Effector memory CD8-positive, alpha-beta T cell (primary cell): ENCODE measurements at places on chromosomes 11 and 22.

GRCh38 chr11:133515107-133515506, 17.2 kb downstream of the OPCML start:
- no peaks in the 10 kb centered on the region for H3K27me3 ChIP-seq
- no peak overlapping the region for H3K4me3 ChIP-seq
- no peak overlapping the region for H3K27ac ChIP-seq
- DNase-seq = no peak
- no peaks in the 10 kb centered on the region for H3K4me1 ChIP-seq
- no peaks in the 10 kb centered on the region for H3K36me3 ChIP-seq

- peaks cover 36% of the 10 kb centered on the region for H3K4me1 ChIP-seq
- no peak for DNase-seq
Observed at GRCh38 chr11:66317322-66317722, 478 bp upstream of the CD248 start.

DNA sequence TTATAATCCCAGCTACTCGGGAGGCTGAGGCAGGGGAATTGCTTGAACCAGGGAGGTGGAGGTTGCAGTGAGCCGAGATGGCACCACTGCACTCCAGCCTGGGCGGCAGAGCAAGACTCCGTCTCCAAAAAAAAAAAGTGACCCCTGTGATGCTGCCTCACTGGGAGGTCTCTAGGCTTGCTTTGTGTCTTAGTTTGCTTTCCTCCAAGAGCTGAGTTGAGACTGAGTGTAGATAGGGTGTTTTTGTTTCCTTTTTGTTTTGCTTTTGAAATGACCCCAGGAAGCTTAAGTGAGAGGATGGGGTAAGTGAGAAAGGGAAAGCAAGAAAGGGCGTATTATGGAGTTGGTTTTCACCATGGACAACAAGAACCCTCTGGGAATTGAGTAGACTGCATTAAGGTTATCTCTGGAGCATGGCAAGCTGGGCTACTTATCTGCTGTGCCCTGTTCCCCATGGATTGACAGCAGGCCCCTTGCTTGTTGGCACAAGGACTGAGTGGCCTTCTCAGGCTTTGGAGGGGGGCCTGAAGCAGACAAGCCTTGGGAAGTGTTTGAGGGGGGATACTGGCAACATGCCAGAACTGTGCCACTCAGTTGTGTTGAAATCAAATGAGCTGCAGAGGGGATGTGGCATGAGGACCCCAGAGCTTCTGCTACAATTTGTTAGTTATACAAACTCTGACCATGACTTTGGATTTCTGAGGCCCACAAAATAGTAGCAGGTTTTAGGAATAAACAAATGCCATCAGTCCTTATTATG, 300.6 kb upstream of the C11orf87 start:
- H3K4me3 ChIP-seq = no peak overlapping the region
- no peaks in the 10 kb centered on the region for H3K4me1 ChIP-seq
- no peak for DNase-seq
- no peaks in the 10 kb centered on the region for H3K27me3 ChIP-seq
- no peaks in the 10 kb centered on the region for H3K36me3 ChIP-seq

GRCh38 chr11:60914633-60915247, 782 bp downstream of the TMEM109 start:
- peak; percentile 40 for DNase-seq
- H3K27me3 ChIP-seq = no peaks in the 10 kb centered on the region
- H3K4me1 ChIP-seq = peaks cover 46% of the 10 kb centered on the region

DNA sequence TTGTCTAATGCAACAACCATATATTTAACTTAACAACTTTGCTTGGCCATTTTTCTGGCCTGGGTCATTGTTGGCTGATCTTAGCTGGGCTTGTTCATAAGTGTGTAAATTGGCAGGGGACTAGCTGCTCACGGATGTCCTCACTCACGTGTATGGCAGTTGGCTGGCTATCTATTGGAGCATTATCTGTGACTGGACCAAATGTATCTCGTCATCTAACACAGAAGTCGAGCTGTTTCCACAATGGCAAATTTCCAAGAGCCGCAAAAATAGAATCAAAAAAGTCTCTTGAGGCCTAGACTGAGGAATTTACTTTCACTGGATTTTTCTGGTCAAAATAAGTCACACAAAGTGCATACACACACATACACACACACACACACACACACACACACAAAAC, 893.3 kb downstream of the FAM181B start:
- no peaks in the 10 kb centered on the region for H3K4me1 ChIP-seq
- H3K27me3 ChIP-seq = no peaks in the 10 kb centered on the region
- no peak for DNase-seq
- H3K27ac ChIP-seq = no peak overlapping the region
- H3K36me3 ChIP-seq = no peaks in the 10 kb centered on the region

GRCh38 chr11:44628730-44629700, 63.6 kb downstream of the CD82 start:
- no peaks in the 10 kb centered on the region for H3K4me1 ChIP-seq
- no peak overlapping the region for H3K4me3 ChIP-seq
- H3K27ac ChIP-seq = no peak overlapping the region
- H3K27me3 ChIP-seq = peaks cover 41% of the 10 kb centered on the region
- peaks cover 7% of the 10 kb centered on the region for H3K36me3 ChIP-seq
- DNase-seq = no peak

GRCh38 chr11:119907122-119907851, 178.3 kb upstream of the NECTIN1 start:
- H3K4me1 ChIP-seq = no peaks in the 10 kb centered on the region
- H3K27ac ChIP-seq = no peak overlapping the region
- no peak for DNase-seq
- peaks cover 81% of the 10 kb centered on the region for H3K27me3 ChIP-seq
- H3K4me3 ChIP-seq = no peak overlapping the region

- peaks cover 39% of the 10 kb centered on the region for H3K27me3 ChIP-seq
- H3K36me3 ChIP-seq = no peaks in the 10 kb centered on the region
- no peak for DNase-seq
Observed at GRCh38 chr11:121930004-121930965, 185.7 kb downstream of the BLID start.

GRCh38 chr11:64181506-64182411, 4.2 kb upstream of the STIP1 start:
- no peak overlapping the region for H3K4me3 ChIP-seq
- H3K27ac ChIP-seq = no peak overlapping the region
- H3K4me1 ChIP-seq = peaks cover 14% of the 10 kb centered on the region
- peaks cover 21% of the 10 kb centered on the region for H3K36me3 ChIP-seq
- no peaks in the 10 kb centered on the region for H3K27me3 ChIP-seq

GRCh38 chr11:122746050-122746478, 90.5 kb downstream of the UBASH3B start:
- peaks cover 8% of the 10 kb centered on the region for H3K4me1 ChIP-seq
- H3K4me3 ChIP-seq = peak overlapping the region; percentile 65
- no peaks in the 10 kb centered on the region for H3K27me3 ChIP-seq
- peak; percentile 47 for DNase-seq

- H3K36me3 ChIP-seq = peaks cover 28% of the 10 kb centered on the region
- DNase-seq = no peak
- no peak overlapping the region for H3K4me3 ChIP-seq
Observed at GRCh38 chr11:114110952-114111947, 51.7 kb downstream of the ZBTB16 start.

DNA sequence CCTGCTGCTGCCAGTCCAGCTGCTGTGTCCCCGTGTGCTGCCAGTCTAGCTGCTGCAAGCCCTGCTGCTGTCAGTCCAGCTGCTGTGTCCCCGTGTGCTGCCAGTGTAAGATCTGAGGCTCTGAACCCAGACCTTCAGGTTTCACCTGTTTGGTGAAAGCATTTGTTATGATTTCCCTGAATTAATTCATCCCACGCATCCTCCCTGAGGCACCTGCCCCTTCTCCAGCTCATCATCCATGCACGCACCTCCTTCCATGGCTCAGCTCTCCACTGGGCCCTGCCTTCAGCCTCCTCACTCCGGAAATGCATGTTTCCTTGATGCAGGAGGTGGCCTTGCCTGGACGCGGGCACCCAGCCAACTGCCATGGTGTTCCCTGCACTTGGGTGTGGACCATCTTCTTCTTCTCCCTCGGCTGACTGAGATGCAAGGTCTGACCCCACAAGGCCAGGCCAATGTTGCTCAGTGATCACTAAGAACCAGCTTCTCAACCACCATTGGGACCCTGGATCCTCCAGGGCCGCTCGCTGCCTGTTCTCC, 788 bp downstream of the KRTAP5-10 start:
- DNase-seq = no peak
- H3K27ac ChIP-seq = no peak overlapping the region
- peaks cover 2% of the 10 kb centered on the region for H3K4me1 ChIP-seq
- peaks cover 62% of the 10 kb centered on the region for H3K27me3 ChIP-seq
- no peak overlapping the region for H3K4me3 ChIP-seq
- no peaks in the 10 kb centered on the region for H3K36me3 ChIP-seq

GRCh38 chr11:47152953-47153950, 23.4 kb downstream of the ARFGAP2 start:
- DNase-seq = peak; percentile 50
- H3K27ac ChIP-seq = peak overlapping the region; percentile 91
- peak overlapping the region; percentile 20 for H3K4me3 ChIP-seq
- H3K4me1 ChIP-seq = peaks cover 24% of the 10 kb centered on the region

DNA sequence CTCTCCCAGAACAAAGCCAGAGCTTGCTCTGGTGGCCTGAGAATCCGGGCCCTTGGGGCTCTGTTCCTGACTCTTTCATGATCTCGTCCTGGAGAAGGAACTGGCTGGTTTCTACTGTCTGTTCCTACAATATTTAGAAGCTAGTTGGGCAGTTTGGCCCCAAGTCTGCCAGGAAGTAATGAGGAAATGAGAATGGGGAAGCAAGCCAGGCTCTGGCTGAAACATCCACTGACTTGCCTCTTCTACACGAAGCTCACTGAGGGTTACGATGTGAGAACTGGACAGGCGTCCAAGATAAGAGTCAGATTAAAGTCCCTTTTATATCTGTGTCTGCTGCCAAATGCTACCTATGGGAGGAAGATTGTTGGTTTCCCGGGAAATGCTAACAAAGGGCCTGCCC, 110.0 kb upstream of the KIRREL3 start:
- no peaks in the 10 kb centered on the region for H3K4me1 ChIP-seq
- peaks cover 7% of the 10 kb centered on the region for H3K27me3 ChIP-seq
- DNase-seq = no peak
- H3K36me3 ChIP-seq = no peaks in the 10 kb centered on the region

GRCh38 chr11:87232320-87232719, 194.6 kb downstream of the TMEM135 start:
- no peak for DNase-seq
- H3K36me3 ChIP-seq = no peaks in the 10 kb centered on the region
- H3K4me3 ChIP-seq = no peak overlapping the region
- no peak overlapping the region for H3K27ac ChIP-seq
- H3K27me3 ChIP-seq = no peaks in the 10 kb centered on the region

GRCh38 chr22:43774318-43774915, 37.7 kb downstream of the EFCAB6 start:
- peaks cover 31% of the 10 kb centered on the region for H3K27me3 ChIP-seq
- H3K4me3 ChIP-seq = no peak overlapping the region
- DNase-seq = no peak
- H3K36me3 ChIP-seq = peaks cover under 1% of the 10 kb centered on the region
- H3K4me1 ChIP-seq = no peaks in the 10 kb centered on the region
- no peak overlapping the region for H3K27ac ChIP-seq

DNA sequence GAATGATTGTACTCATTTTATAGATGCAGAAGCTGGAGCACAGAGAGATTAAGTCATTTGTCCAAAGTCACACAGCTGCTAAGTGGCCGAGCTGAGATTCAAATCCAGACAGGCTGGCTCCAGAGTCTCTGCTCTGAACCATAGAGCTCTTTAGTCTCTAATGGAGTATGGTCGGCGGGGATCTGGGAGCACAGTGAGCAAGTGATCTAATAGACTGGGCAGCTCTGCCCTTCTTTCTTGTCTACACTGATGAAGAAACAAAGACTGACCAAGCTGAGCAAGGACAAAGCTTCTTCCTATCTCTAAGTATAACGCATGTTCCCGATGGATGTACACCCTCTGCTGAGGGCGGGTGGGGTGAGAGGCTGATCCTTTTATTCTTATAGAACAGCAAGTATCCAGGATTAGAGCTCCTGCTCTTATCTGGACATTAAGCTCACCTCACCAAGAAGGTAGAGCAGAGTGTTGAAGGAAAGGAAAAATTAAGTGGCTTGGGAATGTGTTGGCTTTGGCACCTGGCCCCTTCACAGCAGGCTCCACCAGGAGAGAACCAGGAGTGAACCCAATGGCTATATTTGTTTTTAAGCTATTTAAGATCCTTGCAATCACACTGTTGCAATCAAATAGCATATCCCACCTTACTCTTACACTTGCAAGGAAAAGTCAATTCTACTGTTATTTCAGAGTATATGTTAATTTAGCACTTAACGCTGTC, 68.7 kb downstream of the ETS1 start:
- DNase-seq = no peak
- H3K36me3 ChIP-seq = peaks cover 100% of the 10 kb centered on the region
- H3K4me1 ChIP-seq = peaks cover 59% of the 10 kb centered on the region

- no peak overlapping the region for H3K4me3 ChIP-seq
- H3K36me3 ChIP-seq = no peaks in the 10 kb centered on the region
- no peak for DNase-seq
Observed at GRCh38 chr11:115067900-115068530, 389.7 kb downstream of the NXPE2 start.

DNA sequence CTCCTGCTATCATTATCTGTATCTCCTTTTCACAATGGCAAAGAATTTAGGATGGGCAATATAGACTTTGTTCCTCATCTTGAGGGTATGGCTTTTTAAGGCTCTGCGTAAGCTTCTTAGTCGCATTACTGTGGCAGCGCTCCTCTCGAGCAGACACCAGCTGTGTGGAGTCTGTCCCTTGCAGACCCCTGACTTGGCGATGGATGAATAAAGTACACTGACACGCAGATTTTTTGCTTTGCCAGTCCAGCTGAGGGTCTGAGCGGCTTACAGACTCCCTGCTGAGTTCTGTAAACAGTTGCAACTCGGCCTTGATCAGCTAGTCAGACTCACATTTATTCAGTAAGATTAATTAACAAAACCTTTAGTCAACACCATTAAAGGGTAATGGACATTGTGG, 390.0 kb upstream of the CNTN5 start:
- H3K4me1 ChIP-seq = no peaks in the 10 kb centered on the region
- no peaks in the 10 kb centered on the region for H3K36me3 ChIP-seq
- DNase-seq = no peak
- H3K27me3 ChIP-seq = no peaks in the 10 kb centered on the region
- H3K27ac ChIP-seq = no peak overlapping the region

DNA sequence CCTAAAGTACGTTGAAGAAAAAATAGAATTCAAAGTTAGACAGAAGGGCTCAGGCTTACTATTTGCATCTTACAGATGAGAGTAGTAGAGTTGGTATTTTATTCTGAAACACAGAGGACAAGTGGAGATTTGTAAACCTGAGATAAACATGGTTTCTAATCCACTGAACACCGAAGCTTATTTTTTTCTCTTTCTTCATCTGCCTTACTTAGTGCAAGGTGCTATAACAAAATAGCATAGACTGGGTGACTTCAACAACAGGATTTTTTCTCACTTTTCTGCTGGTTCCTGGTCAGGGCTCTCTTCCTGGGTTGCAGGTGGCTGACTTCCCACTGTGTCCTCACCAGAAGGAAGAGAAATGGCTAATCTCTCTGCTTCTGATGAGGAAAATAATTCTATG, 2.1 kb upstream of the HBG1 start:
- no peak for DNase-seq
- H3K4me3 ChIP-seq = no peak overlapping the region
- H3K27me3 ChIP-seq = peaks cover 11% of the 10 kb centered on the region
- H3K4me1 ChIP-seq = no peaks in the 10 kb centered on the region
- no peak overlapping the region for H3K27ac ChIP-seq

GRCh38 chr22:17307566-17307965, 61.7 kb upstream of the CECR2 start:
- H3K27ac ChIP-seq = no peak overlapping the region
- DNase-seq = no peak
- no peak overlapping the region for H3K4me3 ChIP-seq
- H3K4me1 ChIP-seq = peaks cover 14% of the 10 kb centered on the region

GRCh38 chr22:50302564-50302963, 4.9 kb downstream of the PLXNB2 start:
- no peak for DNase-seq
- H3K36me3 ChIP-seq = no peaks in the 10 kb centered on the region
- no peak overlapping the region for H3K4me3 ChIP-seq
